Activated effector memory CD4-positive, alpha-beta T cell treated with Interleukin-2 at 50 U/mL for 16 hours (primary cell): ENCODE measurements at places on chromosomes 6 and 20.
A peak's percentile ranks its signal among the peaks of the same experiment; 100 is the strongest.

GRCh38 chr6:34958734-34959133 is 69.7 kb downstream of the ANKS1A start:
- DNase-seq, result no peak

- DNase-seq, result no peak
Measured at GRCh38 chr6:32252331-32253009, 28.6 kb upstream of the NOTCH4 start.

DNA sequence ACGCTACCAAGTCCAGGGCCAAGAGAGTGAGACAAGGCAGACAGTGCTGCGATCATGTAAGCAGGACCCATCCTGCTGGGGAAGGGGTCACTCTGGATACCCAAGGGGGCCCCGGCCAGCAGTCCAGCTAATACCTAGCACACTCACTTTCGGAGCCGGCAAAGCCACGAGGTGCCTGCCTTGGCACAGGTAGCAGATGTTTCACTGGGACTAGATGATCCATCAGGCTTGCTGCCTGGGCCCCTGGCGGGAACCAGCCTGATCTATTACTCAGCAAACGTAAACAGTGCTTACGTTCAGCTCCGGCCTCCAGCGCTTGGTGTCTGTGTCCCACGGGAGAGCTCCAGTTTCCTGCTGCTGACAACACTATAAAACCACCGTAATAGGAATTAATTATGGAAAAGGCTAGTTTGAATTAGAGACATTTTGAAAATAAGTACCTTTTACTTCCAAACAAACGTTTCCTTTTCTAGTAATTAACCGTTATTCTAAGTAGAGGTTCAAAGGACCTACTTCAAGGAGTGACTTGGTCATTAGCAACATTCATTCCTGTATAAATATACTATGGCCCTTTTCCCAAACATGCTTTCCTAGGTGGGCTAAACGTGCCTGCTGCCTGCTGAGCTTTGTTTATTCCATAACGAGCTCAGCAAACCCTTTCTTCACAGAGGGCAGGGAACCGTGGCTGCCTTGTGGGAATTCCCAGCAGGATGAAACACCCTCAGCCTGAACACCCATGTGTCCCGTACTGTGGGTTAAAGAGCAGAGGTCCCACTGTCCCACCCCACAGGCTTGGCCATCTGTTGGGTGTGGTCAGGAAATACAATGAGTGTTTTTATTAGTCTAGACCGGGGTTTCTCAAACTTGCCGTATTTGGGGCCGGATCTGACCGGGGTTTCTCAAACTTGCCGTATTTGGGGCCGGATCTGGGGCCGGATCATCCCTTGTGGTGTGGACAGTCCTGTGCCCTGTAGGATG is 18.4 kb downstream of the SLC22A23 start:
- DNase-seq, result no peak

DNA sequence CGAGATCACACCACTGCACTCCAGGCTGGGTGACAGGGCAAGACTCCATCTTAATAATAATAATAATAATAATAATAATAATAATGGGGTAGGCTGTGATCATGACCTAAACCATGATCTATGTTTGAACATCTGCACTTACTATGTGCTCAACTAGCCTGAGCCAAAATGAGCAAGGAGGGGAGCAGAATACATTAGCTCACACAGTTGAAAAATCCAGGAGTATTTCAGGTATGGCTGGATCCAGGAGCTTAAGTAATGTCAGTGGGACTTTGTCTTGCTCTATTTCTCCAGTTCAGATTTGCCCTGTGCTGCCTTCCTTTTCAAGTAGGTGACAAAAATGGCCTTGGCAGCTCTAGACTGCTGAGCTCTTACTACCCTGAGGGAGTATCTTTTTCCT is 32.7 kb upstream of the SLC9A8 start:
- DNase-seq, result no peak

DNA sequence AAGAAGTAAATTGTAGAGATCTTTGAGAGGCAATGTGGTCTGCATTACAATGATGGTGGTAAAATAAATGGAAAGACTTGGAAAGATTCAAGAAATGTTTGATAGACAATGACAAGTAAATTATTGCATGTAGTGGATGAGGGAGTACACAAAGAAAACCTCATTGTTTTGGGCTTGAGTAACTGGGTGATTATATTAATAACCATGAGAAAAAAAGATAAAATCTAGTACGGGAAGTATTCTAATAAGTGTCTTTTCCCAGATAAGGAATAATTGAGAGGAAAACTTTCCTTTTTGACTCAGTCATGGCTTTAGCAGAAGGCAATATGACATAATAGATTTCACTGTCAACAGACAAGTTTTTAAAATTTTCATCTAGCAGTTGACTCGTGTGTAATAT is 993.0 kb downstream of the EYS start:
- DNase-seq, result no peak

DNA sequence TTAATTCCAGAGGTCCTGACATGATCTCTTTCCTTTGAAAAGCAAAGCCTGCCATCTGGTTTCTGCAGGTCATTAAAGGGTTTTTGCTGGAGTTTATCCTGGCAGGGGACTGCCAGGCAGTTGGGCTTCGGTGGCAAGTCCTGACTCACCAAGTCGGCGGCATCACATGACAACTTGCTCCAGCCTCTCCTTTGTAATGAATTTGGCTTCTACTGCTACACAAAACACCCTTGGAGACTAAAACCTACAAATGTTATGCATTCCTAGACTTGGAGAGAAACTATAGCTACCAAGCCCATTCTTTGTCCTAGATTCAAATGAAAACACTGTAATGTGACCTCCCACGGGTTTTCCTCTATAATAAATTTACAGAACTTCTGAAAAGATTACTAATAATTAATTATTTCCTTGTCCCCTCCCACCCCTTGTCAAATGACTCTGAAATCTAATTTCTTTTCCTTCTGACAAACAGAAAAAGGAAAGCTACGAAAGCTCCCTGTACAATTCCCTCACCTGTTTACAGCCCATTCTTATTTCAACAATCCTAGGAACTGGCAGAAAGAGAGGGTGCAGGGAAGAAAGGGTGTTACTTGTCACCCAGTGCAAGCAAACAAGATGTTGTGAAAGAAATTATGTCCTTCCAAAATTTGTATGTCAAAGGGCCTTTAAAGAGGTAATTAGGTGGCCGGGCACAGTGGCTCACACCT is 62.9 kb downstream of the QRSL1 start:
- DNase-seq, result no peak

DNA sequence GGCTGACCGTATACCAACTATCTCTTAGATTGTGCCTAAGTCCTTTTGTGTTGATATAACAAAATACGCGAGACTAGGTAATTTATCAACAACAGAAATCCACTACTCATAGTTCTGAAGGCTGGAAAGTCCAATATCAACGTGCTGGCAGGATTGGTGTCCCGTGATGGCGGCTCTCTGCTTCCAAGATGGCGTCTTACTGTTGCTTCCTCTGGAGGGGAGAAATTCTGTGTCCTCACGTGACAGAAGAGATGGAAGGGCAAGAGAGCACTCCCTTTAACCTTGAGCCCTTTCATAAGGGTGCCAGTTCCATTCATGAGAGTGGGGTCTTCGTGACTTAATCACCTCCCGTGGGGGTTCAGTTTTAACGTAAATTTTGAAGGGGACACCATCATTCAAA is 28.1 kb downstream of the RNF144B start:
- DNase-seq, result no peak

DNA sequence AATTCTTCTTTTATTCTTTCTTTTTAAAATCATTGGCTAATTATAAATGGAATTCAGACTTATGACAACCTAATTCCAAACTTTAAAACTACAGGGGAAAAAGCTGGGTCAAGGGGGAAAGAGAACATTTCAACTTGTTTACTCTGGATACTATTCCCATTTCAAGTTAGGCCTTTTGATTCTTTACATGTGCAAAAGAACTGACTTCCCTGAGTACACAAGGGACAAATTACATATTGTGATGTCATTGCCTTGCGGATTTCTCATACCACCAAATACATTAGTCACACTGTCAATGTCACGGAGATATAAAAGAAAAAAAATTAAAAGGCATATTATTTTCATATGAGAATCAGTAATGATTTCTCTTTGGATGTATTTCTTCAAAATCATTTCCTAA is 96.5 kb upstream of the TBX18 start:
- no peak for DNase-seq

GRCh38 chr6:37516920-37517405 is 17.3 kb upstream of the CCDC167 start:
- DNase-seq, result peak; percentile 32

DNA sequence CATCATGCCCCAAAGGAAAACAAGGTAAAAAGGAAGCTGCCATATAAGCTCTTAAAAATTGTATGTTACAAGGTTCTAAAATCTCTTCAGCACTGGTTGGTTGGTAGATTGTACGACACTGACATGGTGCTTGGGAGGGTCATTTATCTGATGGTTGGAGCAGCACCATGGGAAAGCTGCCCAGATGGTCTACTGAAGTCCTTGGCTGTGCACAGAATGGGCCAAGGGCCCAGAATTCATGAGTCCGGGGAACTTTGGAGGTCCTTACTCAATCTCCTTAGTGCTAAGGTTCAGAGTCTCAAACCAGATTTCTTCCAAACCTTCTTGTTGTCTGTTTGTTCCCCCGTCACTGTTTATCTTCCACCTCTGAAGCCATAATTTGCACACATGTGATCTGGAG is 314.4 kb downstream of the ESR1 start:
- DNase-seq, result no peak

DNA sequence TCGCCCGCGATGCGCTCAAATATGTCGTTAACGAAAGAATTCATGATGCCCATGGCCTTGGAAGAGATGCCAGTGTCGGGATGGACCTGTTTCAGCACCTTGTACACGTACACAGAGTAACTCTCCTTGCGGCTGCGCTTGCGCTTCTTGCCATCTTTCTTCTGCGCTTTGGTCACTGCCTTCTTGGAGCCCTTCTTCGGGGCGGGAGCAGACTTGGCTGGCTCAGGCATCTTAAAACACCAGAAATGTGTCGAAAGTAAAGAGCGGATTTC is 36.4 kb downstream of the HFE start:
- peak; percentile 66 for DNase-seq

GRCh38 chr20:37397076-37397953 is 51.4 kb downstream of the SRC start:
- DNase-seq, result no peak

DNA sequence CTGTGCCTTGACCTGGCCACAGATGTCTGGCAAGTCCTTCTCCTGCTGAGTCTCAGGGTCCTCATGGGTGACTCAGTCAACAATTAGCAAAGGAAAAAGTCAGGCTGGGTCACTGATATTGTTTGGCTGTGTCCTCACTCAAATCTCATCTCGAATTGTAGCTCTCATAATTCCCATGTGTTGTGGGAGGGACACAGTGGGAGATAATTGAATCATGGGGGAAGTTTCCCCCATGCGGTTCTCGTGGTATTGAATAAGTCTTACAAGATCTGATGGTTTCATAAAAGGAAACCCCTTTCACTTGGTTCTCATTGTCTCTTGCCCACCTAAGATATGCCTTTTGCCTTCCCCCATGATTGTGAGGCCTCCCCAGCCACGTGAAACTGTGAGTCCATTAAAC is 45.7 kb downstream of the PREX1 start:
- DNase-seq, result no peak

DNA sequence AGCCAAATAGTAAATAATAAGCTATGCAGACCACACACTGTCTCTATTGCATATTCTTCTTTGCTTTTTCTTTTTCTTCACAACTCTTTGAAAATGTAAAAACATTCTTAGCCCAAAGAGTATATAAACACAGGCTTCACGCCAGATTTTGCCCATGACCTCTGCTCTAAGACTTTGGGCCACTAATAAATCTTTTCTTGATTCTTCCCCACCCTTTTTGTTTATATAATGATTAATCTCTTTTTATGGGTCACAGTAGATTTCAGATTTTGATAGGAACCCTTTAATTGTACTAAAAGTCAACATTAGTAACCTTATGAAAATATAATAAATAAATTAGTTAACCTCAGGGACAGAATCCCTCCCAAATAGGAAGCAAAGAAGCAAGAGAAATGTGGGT is 15.8 kb upstream of the ENPP5 start:
- no peak for DNase-seq

DNA sequence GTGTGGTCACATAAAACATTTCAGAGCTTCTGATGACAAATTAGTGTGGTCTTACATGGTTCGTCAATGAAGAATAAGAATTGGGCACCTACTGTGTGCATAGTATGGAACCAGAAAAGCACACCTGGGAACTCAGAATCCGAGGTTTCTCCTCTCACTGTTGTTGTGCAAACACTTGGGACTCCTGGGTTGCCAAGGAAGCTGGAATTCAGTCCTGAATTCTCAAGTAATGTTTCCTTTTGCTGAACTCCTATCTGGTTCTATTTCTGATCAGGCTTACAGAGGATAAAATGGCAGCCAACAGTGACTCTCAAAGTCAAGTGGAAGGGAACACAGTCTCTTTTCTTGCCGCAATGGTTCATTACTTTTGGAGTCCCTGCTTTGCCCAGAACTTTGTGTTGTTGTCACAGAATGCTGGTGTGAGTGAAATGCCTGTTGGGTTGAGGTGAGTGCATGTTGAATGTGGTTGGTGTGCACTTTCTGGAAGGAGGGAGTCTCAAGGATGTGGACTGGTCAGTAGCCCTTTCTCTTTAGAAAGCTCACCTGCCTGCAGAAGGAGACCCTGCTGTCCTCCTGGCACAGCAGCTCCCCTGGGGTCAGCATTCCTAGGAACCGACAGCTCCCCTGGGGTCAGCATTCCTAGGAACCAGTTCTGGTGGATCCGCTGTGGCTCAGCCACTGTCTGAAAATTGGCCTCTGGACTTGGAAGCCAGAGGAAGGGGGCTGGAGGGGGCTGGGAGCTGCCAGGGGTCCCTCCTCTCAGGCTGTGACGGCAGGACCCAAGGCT is 1.4 kb downstream of the UNC93A start:
- no peak for DNase-seq

GRCh38 chr6:152746172-152746553 is 4.4 kb upstream of the VIP start:
- no peak for DNase-seq

GRCh38 chr6:62797190-62797589 is 414.1 kb upstream of the FKBP1C start:
- no peak for DNase-seq

DNA sequence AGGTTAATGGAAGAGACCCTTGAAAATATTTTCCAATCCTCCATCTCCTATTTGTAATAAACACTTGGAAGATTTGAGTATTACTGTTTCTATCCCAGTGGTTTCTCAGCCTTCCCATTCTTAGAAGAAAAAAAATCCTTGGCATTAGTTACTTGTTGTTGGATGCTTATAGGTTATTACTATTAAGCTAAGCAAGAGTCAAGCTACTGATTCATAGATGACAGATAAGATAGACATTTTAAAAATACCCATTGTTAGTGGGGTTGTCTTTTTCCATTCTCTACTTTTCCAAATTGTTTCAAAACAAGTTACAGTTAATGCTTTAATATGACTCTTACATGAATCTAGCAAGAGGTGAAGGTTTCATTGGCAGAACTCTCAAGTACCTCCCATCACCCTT is 158.5 kb downstream of the HIVEP2 start:
- no peak for DNase-seq

DNA sequence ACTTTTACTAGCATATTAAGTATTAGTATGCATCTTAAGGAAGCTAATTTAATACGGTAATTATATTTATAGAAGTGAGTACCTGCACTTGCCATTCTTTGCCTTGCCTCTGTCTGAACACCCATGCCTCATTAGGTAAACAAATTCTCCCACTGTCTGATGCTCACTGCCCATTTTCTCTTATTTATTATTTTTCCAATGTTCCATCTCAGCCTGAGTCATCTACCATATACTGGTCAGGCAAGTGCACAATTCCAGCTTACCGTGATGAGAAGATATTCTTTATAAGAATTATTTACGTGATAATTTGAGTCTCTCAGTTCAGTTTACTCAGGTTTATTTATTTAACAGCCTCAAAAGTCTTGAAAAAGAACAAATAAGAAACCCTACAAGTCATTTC is 619.2 kb upstream of the EYS start:
- no peak for DNase-seq

GRCh38 chr20:16404171-16404570 is 169.1 kb downstream of the KIF16B start:
- DNase-seq, result no peak
